ENCODE measurements at places on chromosomes 4 and X. TPM values are rescaled to one million over a fixed set of nuclear protein-coding genes. Genes with fewer than 3 reads are reported as not detected.

Gene AFAP1
- polyA plus RNA-seq = 28.9 TPM

Gene CDS1
- polyA plus RNA-seq = 0.01 TPM

Gene PRRG3
- polyA plus RNA-seq = not detected

Gene GRXCR1
- polyA plus RNA-seq = not detected

Gene OTUD4
- 21.4 TPM for polyA plus RNA-seq

Gene NMU
- polyA plus RNA-seq = not detected

Gene MTMR8
- not detected for polyA plus RNA-seq

Gene CXCL10
- polyA plus RNA-seq = not detected

Gene VSIG4
- not detected for polyA plus RNA-seq

Gene DUSP9
- 0.06 TPM for polyA plus RNA-seq

Gene TMEM192
- 11.1 TPM for polyA plus RNA-seq

Gene PDCL2
- polyA plus RNA-seq = not detected

Gene PCSK1N
- not detected for polyA plus RNA-seq

Gene SCD5
- 32.5 TPM for polyA plus RNA-seq

Gene NUDT6
- polyA plus RNA-seq = 2.4 TPM

Gene MEPE
- not detected for polyA plus RNA-seq

Gene GABRE
- polyA plus RNA-seq = 40.1 TPM

Gene GPR173
- polyA plus RNA-seq = 2.7 TPM

Gene TREX2
- 0.49 TPM for polyA plus RNA-seq

Gene PARM1
- 0.02 TPM for polyA plus RNA-seq

Gene POF1B
- not detected for polyA plus RNA-seq

Gene FRYL
- 12.6 TPM for polyA plus RNA-seq

Gene DEFB131A
- not detected for polyA plus RNA-seq

Gene DRP2
- polyA plus RNA-seq = 0.12 TPM

Gene EDA
- polyA plus RNA-seq = 0.06 TPM

Gene ADAMTS3
- polyA plus RNA-seq = 0.70 TPM

Gene SUV39H1
- polyA plus RNA-seq = 9.7 TPM

Gene SYTL4
- 3.3 TPM for polyA plus RNA-seq

Gene COMMD8
- 19.2 TPM for polyA plus RNA-seq

Gene SUPT20HL1
- polyA plus RNA-seq = not detected

Gene CYBB
- polyA plus RNA-seq = not detected

Gene F8A2
- not detected for polyA plus RNA-seq

Gene ADH1B
- 0.04 TPM for polyA plus RNA-seq

Gene IL15
- polyA plus RNA-seq = 7.3 TPM

Gene NHSL2
- polyA plus RNA-seq = 7.9 TPM

Gene C4orf36
- 3.0 TPM for polyA plus RNA-seq

Gene DCUN1D4
- 50.7 TPM for polyA plus RNA-seq

Measured in BJ (cell line).